ENCODE measurements at places on chromosomes 3 and 15. TPM values are rescaled to one million over a fixed set of nuclear protein-coding genes. Genes with fewer than 3 reads are reported as not detected.
A peak's percentile ranks its signal among the peaks of the same experiment; 100 is the strongest.

- DNase-seq: no peak
These were observed 323.3 kb downstream of the CTNNB1 start for GRCh38 chr3:41522612-41523011.

DNA sequence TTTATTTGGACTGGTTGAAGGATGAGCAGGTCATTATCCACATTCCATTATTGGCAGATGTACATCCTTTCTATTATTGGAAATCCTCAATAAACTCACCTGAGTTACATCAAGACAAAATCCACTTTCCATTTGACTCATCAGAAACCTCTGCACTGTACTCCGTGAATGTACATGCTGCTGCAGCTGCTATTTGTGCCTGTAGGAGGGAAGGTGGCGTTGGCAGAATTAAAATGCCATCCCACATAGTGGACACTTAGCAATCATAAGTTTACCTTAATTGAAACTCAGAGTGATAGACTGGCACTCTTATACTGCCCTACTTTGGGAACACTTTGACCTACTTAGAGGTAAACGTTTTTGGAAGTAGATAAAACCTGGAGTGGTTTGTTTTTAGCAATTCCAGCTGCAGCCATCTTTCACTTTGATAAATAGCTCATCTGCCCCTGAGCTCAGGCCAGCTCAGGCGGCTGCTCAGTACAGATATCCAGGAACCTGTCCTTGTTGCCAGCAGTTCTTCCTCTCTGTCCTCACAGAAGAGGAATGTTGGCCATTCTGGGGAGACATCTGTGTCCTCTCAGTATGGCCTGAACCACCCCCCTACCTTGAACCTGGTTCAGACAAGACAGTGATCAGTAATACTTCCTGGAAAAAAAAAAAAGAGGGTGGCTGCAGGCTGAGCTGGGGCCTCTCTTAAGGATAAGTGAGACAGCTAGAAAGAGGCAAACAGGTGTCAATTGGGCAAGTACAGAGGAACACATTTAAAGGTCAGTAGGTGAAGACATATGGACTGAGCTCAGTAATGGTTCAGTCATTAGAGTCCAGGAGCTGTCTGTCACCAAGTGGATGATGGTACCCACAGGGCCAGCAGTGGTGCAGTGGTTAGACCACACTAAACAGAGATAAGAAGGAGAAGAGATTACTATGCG, 153.4 kb upstream of the UMPS start:
- peak; percentile 35 for DNase-seq

GRCh38 chr3:59632760-59633573, 583.1 kb upstream of the CFAP20DC start:
- DNase-seq: no peak

DNA sequence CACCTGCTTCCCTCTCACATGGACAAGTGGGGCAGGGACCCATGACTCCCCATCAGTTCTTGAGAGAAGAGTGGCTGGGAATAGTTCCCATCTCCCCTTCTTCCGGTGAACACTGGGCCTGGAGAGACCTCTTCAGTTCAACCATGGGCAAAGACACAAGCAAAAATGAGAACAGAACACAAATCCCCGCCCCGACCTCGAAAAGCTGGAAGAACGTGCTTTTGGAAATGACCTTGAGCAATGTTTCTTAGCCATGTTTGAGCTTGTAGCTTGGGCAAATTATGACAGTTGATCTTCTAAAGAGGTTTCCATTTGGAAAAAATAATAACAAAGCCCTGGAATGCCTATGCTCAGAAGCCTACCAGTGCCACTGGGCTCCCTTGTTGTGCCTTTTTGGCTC, 59.0 kb downstream of the FAM174B start:
- DNase-seq: peak; percentile 43

- DNase-seq: no peak
These were observed 321.2 kb upstream of the TLE3 start for GRCh38 chr15:70418943-70419342.

DNA sequence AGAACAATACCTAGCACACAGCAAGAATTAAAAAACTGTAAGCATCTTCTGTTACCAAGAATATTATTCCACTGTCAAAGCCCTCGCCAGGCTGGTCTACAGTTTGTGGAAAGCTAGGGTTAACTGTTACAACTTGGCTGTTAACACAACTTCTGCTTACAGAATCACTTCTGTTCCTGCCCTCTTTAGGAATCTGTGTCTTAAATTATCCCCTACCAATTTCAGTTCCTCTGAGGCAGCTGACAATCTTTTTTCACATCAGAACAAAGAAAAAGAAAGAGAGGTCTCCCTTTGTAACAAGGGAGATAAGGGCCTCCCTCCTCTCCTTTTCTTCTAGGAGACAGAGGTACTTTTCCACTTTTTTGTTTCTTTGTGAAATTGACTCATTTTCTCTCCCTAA, 188.9 kb downstream of the FMN1 start:
- DNase-seq: no peak

DNA sequence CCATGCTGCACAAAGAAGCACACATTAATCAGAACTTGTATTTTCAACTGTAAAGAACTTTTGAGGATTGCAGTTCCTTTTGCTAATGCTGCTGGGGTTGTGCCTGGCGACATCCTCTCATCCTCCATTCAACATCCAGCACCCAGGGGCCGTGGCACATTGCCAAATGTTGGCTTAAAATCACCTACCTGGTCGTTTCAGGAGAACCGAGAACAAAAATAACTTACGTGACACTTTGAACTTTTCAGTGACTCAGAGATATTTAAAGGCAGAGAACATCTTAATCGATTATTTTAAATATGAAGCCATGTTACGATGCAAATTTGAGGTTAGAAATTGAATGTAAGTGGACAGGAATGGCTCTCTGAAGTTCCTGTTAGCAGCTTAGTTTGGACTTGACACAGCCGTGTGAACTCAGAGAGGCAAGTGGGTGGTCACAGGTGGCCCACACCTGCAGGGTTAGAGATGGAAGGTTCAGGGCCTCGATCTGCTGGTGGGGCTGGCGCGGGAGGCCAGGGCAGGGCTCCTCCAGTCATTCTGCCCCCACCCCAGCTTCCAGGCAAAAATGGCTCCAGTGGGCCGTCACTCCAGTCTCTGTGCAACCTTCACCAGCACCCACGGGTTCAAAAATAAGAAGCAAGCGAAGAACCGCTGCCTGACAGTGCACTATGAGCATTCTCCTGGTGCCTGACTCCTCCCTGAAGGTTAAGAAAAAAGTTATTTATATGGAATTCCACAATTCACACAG, 12.2 kb downstream of the LRRK1 start:
- DNase-seq: no peak

DNA sequence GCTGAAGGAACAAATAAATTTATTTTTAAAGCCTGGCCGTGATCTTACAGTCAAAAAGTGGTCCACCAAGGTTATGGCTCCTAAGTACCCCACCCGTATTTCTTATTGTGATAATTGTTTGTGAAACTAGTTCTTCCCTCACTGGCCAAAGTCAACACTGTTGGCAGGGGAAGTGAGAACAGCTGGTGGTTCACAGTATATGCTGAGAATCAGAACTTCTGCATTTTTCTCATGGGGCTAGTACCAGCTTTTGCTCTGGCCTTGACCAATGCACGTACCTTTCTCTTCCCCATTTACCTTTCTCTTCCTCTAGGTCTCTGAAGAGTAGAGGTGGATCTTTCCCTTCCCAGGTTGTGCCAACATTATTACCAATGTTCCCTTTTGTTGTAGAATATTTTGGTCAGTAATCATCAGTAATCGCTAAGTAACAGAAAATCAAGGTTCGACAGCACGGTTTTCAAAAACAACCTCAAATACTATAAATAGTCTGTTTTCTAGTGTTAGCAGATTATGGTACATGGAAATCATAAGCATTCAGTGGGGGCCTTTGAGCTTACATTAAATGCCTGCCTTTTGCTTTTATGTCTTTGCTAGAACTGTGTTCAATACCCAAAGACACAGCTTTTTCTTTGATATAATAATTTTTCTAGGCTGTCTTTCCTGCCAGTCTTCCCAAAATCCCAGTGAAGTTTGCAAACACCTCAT, 268.0 kb downstream of the LPP start:
- DNase-seq: no peak

GRCh38 chr3:44685128-44685800, 27.2 kb upstream of the ZNF502 start:
- no peak for DNase-seq

- no peak for DNase-seq
These were observed 82.9 kb downstream of the HES1 start for GRCh38 chr3:194218646-194219453.

DNA sequence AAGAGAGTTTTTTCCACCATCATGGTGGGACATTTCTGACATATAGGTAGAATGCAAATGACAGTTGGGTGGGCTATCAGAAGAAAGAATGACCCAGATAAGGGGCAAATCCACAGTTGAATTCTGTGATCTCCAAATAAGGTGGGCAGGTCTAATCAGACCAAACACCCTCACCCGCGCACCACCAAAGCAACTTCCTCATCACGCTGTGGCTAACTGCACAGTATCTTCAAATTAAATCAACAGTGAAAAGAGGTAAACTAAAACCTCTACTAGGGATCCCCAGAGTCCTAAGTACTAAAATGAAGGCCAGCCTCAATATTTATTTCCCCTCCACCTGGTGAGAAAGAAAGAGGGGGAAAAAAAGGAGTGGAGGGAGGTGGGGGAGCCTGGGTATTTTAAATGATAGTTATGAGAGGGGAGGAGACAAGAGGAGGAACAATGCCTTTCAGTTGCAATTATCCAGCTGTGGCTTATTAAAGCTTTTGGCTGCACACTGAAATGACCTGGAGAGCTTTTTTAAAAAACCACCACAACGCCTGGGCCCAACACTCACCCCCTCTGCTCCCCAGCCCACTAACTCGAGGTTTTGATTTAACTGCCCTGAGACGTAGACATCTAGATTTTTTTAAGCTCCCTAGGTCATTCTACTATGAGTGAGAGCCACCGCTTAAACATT, 61.0 kb downstream of the LRIG1 start:
- no peak for DNase-seq

- DNase-seq: no peak
These were observed 26.4 kb upstream of the SCN10A start for GRCh38 chr3:38842266-38842965.

GRCh38 chr3:112874725-112875124, 28.1 kb upstream of the CD200R1L start:
- no peak for DNase-seq

Gene TM4SF18
- 12.3 TPM for total RNA-seq

Gene HRH1
- 3.8 TPM for total RNA-seq

Gene CEMIP
- total RNA-seq: 5.9 TPM

Gene MUC20
- total RNA-seq: 2.0 TPM

Gene TICRR
- not detected for total RNA-seq

Gene VWA5B2
- not detected for total RNA-seq

Gene PRR23C
- not detected for total RNA-seq

Gene CHST2
- total RNA-seq: 13.4 TPM

Gene PTPN9
- 20.5 TPM for total RNA-seq

All from mesenteric fat pad (tissue), 1 donor.